ENCODE measurements at places on chromosomes 3 and 15. TPM values are rescaled to one million over a fixed set of nuclear protein-coding genes. Genes with fewer than 3 reads are reported as not detected.

Gene THRB
- total RNA-seq = 25.9 TPM

Gene FSIP1
- 0.73 TPM for total RNA-seq

Gene MGLL
- total RNA-seq = 74.1 TPM

Gene TICRR
- 0.16 TPM for total RNA-seq

Gene MIX23
- 25.6 TPM for total RNA-seq
